CD4-positive, alpha-beta T cell treated with Interleukin-17A for 1 hour (primary cell): ENCODE measurements at places on chromosomes 11 and 22.
A peak's percentile ranks its signal among the peaks of the same experiment; 100 is the strongest.

DNA sequence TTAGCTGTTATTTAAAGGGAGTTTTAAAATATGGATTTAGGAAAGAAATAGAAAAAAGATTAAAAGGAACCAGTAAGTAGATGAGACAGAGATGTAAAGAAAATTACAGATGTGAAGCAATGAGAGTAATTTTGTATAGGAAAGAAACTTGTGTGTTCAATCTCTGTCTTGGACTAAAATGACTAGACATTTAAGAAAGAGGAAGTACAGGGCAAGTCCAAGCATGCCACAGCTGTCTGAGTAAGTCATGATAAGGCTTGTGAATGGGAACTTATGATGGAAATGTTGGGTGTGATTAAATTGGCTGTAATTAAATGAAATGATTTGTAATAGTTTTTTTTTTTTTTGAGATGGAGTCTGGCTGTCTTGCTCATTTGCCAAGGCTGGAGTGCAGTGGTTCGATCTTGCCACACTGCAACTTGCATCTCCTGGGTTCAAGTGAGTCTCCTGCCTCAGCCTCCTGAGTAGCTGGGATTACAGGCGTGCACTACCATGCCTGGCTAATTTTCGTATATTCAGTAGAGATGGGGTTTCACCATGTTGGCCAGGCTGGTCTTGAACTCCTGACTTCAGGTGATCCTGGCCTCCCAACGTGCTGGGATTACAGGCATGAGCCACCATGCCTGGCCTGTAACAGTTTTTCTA lies 5.9 kb upstream of the ACY3 start:
- DNase-seq, result no peak

- no peak for DNase-seq
Measured at GRCh38 chr22:35733036-35733435, 15.4 kb downstream of the APOL5 start.

GRCh38 chr11:93274851-93275250 lies 55.7 kb upstream of the DEUP1 start:
- DNase-seq, result no peak

DNA sequence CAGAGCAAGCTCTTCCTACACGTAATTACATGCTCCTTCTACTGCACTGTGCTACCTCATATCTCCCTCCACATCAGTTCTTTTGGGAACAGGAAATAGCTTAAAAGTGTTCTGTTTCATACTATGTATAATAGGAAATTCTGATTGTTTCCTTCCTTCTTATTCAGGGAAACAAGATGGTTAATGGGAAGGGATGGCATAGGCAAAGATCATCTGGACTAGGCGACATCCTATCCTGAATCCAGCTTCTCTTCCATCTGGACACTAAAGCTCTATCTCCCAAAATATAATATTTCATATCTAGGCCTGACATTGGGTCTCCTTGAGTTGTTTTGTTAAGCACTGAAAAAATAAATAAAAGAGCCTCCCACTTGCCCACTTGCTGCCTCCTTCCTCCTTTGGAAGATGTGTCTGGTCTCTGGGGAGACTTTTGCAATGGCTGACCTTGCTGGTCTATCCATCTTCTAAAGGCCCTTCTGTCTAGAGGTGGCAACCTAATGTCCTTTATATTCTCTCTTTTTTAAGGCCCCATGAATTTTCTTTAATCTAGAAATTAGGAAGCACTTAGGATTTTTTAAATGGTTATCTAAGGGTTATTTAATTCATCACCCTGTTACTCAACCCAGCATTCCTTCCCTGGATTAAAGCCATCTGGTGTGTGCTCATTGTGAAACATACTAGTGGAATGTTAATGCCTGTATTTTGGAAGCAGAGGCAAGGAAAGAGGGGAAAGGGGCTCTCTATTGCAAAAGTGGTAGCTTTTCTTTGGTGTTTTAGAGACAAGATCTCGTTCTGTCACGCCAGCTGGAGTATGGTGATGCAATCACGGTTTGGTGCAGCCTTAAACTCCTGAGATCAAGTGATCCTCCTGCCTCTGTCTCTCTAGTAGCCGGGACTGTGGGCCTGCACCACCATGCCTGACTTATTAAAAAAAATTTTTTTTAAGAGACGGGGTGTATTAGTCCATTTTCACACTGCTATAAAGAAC lies 20.6 kb downstream of the CLMP start:
- DNase-seq, result no peak

GRCh38 chr11:66883016-66883965 lies 26.4 kb downstream of the LRFN4 start:
- DNase-seq, result peak; percentile 48

DNA sequence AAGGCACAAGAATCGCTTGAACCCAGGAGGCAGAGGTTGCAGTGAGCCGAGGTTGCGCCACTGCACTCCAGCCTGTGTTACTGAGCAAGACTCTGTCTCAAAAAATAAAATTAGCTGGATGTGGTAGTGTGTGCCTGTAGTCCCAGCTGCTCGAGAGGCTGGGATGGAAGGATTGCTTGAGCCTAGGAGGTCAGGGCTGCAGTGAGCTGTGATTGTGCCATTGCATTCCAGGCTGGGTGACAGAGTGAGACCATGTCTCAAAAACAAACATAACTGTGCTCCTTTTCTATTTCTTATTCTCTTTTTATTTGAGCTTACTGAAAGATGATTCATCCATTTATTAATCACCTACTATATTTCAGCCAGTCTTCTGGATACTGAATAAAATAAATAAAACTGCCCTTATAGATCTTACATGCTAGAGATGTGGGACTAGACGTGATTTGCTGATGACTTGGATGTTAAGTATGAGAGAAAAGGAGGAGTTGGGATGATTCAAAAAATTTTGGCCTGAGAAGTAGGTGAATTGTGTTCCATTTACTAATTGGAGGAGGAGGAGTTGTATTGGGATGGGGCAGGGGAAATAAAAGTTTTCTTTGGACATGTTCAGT lies 18.0 kb downstream of the PAAF1 start:
- no peak for DNase-seq

- DNase-seq, result no peak
Measured at GRCh38 chr11:114019574-114019973, 39.9 kb upstream of the ZBTB16 start.

DNA sequence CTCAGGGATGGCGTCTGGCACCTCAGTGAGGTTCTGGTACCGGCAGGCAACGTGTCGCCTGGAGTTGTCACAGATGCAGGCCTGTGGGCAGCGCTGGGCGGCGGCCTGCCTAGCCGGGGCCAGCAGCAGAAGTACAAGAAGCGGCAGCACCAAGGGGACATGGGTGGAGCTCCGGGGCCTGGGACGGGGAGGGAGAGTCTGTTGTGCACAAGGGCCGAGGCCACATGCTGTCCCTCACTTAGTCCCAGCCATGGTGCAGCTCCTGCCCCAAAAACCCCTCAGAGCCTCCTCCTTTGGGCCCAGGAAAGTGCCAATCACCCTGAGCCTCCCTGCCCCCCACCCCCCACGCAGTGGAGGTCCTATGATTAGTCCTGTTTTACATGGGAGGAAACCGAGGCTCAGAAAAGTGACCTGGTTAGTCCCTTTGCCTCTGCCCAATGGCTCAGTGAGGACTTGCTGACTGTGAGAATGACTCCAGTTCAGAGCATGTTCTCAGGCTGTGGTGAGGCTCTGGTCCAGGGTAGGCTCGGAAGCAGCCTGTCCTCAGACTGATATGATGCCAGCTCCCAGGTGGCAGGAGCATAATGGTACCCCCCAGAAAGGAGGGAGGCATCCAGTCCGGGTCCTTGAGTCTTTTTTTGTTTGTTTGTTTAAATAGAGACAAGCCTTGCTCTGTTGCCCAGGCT lies 1.1 kb downstream of the CHADL start:
- DNase-seq, result no peak

DNA sequence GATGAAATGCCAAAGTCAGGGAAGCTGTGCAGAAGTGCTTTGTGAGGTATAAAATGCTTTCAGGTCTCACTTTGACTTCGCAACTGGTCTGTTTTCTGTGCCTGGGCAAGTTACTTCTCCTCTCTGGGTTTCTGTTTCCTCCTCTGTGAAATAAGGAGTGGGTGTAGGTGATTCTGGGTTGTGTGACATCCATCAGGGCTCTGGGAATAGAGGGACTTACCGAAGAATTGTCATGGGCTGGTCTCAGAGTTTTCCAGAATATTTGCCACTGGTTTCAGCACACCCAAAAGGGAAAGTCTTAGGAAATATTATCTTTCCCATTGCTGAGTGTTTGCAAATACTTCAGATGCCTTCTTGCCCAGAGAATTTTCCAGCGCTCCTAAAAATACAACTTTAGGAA lies 118.4 kb downstream of the KIAA1671 start:
- DNase-seq, result no peak

GRCh38 chr11:31926106-31926505 lies 115.0 kb upstream of the PAX6 start:
- DNase-seq, result no peak

GRCh38 chr11:43825217-43825816 lies 55.3 kb upstream of the ALKBH3 start:
- DNase-seq, result peak; percentile 28
